ENCODE measurements at places on chromosomes 7 and 10. TPM values are rescaled to one million over a fixed set of nuclear protein-coding genes. Genes with fewer than 3 reads are reported as not detected.

The DMTF1 gene
- 117 TPM for total RNA-seq

The FZD8 gene
- 3.5 TPM for total RNA-seq

The ANXA8 gene
- total RNA-seq = not detected

The HOGA1 gene
- total RNA-seq = 0.36 TPM

The GJD4 gene
- not detected for total RNA-seq

The SPDYE8 gene
- not detected for total RNA-seq

The BLNK gene
- not detected for total RNA-seq

The BTBD16 gene
- total RNA-seq = not detected

The PHYHIPL gene
- 17.5 TPM for total RNA-seq

Measured in neural crest cell (in vitro differentiated cells).